Cardiac septum (tissue), 1 donor: ENCODE measurements at places on chromosomes 11 and 22. TPM values are rescaled to one million over a fixed set of nuclear protein-coding genes. Genes with fewer than 3 reads are reported as not detected.

The MUC5B gene
- not detected for total RNA-seq

The RASGRP2 gene
- 30.8 TPM for total RNA-seq

The NRGN gene
- 6.4 TPM for total RNA-seq

The EHF gene
- 0.08 TPM for total RNA-seq

The DNAL4 gene
- 8.1 TPM for total RNA-seq

The OVOL1 gene
- not detected for total RNA-seq
